ENCODE measurements at places on chromosomes 3 and 15.
A peak's percentile ranks its signal among the peaks of the same experiment; 100 is the strongest.

DNA sequence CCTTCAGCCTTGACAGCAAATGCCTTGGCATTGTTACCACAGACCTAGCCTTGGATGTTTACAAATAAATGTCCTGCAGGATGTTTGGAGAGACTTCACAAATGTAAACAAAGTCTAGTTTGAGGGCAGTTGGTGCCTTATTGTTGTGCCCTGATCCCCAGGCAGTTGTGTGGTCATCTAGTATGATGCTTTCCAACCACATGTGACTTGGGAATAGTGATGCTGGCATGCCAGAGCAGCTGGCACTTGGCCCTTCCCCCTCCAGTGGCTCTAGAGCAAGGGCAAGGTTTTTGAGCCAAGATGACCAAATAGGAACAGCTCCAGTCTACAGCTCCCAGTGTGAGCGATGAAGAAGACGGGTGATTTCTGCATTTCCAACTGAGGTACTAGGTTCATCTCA is 258.2 kb downstream of the ADAMTS17 start:
- DNase-seq = no peak

- DNase-seq = no peak
Observed at GRCh38 chr3:80870476-80871041, 890.9 kb downstream of the GBE1 start.

DNA sequence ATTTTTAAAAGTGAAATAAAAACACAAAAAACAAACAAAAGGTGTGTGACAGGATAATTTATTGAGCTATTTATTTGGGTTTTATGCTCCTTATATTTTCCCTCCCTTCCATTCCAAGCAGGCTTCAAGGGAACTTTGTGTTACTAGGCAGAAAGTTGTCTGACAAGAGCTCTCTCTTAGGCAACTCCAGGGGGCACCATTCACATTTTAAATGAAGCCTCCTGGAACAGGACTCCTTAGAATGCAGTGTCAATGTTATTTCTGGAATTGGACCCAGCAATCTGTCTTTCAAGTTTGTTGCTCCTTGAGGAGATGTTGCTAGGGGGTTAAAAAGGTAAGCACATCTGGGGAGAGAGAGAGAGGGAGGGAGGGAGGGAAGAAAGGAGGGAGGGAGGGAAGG is 5.4 kb upstream of the RFX7 start:
- no peak for DNase-seq

GRCh38 chr3:165983284-165983683 is 146.1 kb upstream of the BCHE start:
- no peak for DNase-seq

DNA sequence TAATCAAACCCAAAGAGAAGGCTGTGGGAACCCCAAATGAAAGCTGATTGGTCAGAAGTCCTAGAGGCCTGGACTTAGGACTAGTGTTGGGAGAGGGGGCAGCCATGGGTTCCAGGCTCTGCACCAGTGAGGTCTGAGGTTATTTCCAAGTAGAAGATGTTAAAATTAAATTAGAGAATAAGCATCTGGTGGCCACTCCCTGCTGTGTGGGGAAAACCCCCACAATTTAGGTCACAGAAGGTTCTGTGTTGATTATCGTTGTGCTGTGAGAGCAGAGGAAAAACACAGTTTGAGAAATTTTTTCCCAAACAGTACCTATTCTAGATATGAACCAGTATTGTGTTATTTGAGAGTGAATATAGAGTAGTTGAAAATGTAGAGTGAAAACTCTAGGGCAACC is 53.9 kb upstream of the NSMCE3 start:
- no peak for DNase-seq

DNA sequence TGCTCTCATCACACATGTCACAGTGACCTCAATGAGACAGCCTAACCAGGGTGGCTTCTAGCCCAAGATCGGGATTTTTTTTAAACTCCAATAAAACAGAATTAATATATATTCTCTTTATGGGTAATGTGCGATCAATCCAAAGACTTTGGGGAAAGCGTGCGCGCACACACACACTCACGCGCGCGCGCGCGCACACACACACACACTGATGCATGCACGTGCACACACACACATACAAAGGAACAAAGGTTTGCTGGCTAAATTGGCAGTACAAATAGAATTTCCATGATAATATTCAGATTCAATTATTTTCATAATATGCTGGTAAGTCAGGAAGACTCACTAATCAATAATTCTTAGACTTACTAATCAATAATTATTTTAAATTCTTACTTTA is 19.3 kb downstream of the IL17RD start:
- no peak for DNase-seq

GRCh38 chr3:32865383-32865782 is 47.6 kb downstream of the TRIM71 start:
- DNase-seq = no peak

GRCh38 chr3:171001957-171002694 is 24.4 kb downstream of the SLC2A2 start:
- no peak for DNase-seq

DNA sequence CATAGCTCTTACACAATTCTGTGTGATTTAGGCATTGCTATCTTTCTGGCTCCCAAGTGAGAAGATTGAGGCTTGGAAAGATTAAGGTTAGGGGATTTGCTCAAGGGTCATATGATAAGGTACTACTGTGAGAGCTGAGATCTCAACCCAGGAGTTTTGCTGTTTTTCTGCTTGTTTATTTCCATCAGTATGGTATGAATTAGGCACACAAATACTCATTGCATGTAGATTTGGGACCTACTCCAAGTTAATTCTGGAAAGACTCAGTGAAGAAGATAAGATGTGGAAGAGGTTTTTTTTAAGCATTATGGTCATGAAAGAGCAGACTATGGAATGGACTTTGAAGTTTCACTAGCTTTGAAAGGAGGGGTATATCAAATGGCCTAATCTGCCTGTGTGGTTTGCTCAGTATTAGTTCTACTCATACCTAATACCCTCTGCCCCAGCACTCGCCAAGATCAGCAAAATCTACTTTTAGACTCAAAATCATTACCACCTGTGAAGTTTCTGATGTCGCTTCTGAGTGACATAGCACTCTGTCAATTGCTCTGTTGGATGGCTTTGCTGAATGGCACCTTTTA is 12.5 kb downstream of the MBNL1 start:
- DNase-seq = no peak

DNA sequence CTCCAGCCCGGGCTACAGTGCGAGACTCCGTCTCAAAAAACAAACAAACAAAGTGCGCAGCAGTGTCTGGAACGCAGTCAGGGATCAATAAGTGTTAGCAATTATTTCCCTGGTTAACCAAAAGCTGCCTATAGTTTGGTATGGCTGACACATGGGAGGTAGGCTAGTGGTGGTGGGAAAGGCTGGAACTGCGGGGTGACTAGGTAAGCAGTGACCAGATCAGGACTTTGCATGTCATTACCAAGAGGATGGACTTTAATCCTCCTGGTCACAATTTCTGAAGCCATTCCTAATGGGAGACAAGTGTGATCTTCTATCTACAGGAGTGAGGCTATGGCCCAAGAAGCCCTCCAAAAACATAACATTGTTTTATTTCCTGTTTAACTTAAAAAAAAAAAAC is 47.8 kb downstream of the SLC30A4 start:
- no peak for DNase-seq

DNA sequence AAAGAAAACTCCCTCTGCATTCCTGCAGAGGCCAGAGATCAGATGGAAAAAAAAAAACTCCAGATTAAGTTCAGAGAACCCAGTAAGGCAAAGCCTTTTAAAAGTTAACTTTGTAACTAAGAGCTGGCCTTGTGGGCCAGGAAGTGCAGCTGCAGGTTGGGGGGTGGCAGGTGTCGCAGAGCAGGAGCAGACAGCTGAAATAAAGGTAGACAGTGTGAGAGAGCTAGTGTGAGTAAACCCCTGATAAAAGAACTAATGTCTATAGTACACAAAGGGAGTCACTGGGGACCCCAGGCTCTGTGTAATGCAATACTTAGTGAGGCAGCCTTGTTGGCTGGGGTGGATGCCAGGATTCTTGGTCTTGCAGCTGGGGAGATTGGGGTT is 42.1 kb downstream of the PPCDC start:
- no peak for DNase-seq

DNA sequence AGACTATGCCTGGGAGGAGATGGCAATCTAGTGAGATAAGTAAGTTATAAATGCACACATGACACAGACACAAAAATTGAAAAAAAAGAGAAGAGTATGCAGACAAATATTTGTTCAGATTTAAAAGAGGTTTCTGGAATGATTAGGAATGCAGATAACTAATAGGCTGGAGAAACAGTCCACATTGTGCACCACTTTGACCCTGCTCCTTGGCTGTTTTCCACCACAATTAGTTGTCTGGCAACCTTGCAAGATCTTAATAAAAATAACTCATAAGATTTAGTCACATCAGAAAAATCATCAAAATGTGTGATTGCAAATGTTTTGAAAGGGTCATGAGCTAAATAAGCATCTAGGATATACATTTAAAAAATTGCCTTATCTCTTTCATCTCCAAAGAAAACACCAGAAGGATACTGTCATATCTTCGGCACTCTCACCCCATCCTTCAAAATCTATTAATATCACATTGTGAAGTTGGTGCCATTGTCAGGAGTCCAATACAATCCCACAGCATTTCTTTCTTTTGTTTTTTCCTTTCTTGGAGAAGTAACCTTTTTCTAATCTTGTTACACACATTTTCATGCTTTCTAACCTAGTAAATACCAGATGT is 153.7 kb upstream of the KCNMB2 start:
- DNase-seq = no peak

- DNase-seq = no peak
Observed at GRCh38 chr3:76871655-76872054, 168.2 kb upstream of the ROBO2 start.

DNA sequence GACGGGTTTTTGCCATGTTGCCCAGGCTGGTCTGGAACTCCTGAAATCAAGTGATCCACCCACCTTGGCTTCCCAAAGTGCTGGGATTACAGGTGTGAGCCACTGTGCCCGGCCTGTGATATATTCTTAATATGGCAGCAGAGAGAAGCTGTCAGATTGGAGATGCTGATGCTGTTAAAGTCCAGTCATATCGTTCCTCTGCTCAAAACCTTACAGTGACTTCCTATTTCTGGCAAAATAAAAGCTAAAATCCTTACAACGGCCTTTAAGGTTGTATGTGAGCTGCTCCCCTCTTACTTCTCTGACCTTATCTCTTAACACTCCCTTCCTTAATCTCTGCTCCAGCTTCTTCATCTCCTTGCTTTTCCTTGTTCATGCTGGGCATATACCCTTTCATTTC is 26.6 kb upstream of the MGA start:
- DNase-seq = no peak

- DNase-seq = no peak
Observed at GRCh38 chr3:179726075-179726699, 73.3 kb downstream of the USP13 start.

GRCh38 chr3:196740481-196741248 is 1.0 kb downstream of the PAK2 start:
- peak; percentile 31 for DNase-seq

DNA sequence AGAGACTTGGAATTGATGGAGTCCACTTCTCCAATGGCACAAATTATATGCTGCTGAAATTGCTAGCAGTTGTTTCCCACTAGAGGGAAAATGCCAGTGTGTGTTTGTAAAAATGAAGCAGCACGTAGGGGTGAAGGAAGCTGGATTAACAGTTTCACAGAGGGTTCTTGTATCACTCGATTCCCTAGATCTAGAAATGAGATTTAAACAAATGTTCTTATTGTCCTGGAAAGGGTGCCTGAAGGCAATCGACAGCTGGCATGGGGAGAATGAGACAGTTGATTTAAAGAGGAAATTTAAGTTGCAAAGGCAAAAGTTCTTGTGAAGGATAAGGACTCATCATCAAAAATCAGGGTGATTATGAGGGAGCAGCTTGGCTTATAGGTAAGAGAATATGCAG is 234.8 kb upstream of the ARPP21 start:
- no peak for DNase-seq

DNA sequence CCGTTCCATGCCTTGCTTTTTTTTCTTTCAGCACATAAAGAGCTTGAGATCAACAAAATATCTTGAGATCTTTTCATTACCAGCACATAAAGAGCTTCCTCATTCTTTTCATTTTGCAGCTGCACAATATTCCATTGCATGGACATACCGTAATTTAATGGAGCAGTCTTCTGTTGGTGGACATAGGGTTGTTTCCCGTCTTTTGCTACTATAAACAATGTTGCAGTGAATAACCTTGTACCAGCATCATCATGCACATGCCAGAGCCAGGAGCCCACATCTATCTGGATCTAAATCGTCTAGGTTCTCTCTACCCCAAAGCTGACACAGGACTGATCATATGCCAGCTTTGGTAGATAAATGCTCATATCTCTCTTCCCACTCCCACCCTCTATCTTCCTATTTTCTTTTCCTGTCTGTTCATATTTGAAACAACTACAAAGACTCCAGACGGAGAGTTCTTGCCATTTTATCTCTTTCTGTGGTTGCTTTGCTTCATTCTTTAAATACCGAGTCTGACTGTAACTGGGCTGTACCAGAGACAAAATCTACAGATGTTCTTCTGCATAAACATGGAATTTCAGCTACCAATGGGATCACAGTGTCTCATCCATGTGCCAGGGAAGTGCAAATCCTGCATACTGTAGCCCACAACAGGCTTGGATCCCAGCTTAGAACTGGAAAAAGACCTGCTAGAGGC is 47.1 kb upstream of the AKAP13 start:
- no peak for DNase-seq

DNA sequence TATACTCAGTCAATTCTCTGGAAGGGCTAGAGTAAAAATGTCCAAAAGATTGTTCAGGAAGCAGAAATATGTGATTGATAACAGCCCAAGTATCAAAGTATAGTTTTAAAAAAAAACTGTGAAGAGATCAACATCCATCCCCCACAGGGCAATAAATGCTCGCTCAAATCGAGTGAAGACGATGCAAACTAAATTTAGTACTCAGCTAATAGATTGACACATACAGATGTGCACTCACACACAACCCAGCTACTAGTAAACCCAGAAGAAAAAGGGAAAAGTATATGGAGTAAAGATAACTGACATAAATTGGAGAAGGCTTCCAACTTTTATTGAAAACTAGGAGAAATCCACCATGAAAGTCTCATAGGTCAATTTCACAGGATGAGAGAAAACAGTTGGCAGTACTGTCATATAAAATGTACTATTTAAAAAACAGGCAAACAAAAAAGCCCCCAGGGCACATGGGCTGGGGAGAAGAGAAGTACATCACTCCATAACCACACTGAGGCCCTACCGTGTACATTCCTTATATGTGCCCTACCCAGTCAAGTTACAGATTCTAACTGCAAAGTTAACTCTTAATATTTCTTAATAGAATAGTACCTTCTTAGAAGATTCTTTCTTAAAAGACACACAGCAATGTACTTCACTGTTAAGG is 125.7 kb downstream of the TBL1XR1 start:
- DNase-seq = no peak

GRCh38 chr15:90031231-90031791 is 30.2 kb downstream of the ZNF710 start:
- DNase-seq = no peak

- no peak for DNase-seq
Observed at GRCh38 chr15:82135638-82136037, 89.8 kb upstream of the MEX3B start.

DNA sequence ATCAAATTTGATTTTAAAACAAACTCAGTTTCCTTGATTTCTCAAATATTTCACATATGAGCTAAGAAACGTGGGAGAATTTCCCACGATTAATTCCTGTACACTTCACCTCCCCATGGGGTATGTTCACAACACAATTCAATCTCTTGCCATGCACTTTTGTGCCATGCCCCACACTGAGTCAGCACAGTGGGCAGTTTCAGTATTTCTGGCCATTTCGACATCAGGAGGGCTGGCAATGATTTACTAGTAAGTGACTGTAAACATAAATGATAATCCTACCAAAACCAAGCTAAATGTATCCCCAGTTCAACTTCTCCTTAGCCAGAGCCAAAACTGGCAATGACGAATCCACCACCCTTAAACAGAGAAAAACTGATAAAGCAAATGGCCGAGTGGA is 293.6 kb downstream of the FGF12 start:
- no peak for DNase-seq

GRCh38 chr3:42826141-42826540 is 16.9 kb downstream of the ACKR2 start:
- no peak for DNase-seq
